Activated T-cell treated with anti-CD3 and anti-CD28 coated beads for 1 hour (primary cell): ENCODE measurements at places on chromosomes 1 and 21.

GRCh38 chr1:238324211-238324864 lies 433.6 kb upstream of the ZP4 start:
- DNase-seq = no peak

- no peak for DNase-seq
Observed at GRCh38 chr1:62362926-62363325, 43.7 kb upstream of the KANK4 start.

DNA sequence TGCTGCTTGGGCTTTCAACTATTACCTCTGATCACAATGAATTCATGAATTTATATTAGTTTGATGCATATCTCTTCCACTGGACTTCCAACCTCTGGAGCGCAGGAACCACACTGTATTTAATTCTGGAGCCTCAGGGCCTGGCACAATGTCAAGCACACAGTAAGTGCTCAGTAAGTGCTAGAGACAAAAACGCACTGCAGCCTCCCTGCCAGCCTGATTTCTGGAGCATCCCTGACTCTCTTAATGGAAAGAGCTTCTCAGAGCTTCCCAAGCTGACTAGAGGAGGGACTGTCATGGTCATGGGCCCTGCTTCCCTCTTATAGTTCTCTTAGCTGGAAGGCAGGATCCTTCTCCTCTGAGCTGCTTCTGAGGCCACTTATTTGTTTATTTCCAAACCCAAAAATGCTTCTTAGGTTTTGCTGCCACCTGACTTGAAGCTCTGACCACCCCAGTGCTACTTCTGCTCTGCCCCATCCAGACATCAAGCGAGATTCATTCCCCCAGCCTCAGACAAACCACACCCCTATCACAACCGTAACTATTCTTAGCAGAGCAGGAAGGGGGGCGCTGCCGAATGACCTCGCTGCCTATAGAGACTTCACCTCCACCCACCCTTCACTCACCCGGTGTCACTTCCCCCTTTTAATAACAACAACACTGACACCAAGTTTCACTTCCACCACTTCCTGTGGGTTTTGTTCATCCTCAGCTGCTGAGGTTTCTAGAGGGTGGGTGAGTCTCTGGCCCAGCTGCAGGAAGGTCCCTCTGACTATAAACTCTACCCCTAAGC lies 33.6 kb downstream of the NUAK2 start:
- DNase-seq = peak; percentile 59

- DNase-seq = no peak
Observed at GRCh38 chr21:15365751-15366392, 301.1 kb upstream of the NRIP1 start.

- no peak for DNase-seq
Observed at GRCh38 chr1:39321979-39322378, 117.5 kb downstream of the MACF1 start.

DNA sequence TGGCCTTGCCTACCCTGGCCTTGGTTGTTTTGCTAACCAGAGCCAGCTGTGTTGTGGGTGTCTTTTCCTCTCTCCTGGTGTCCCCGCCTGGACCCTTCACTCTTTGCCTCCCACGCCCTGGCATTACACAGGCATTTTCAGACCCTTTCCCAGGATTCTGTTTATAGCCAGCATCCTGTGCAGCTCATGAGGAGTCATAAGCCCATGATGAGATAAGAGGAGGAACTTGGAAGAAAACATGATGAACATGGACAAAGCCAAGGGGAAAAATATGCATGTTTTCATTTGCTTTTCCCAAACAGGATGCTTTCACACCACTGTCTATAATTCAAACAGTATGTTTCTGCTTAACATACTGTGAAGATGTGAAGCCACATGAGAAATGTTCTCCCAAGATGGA lies 18.7 kb upstream of the WARS2 start:
- DNase-seq = no peak

- no peak for DNase-seq
Observed at GRCh38 chr1:88239205-88239604, 444.9 kb upstream of the PKN2 start.

GRCh38 chr21:25964015-25964414 lies 206.6 kb downstream of the APP start:
- DNase-seq = no peak

DNA sequence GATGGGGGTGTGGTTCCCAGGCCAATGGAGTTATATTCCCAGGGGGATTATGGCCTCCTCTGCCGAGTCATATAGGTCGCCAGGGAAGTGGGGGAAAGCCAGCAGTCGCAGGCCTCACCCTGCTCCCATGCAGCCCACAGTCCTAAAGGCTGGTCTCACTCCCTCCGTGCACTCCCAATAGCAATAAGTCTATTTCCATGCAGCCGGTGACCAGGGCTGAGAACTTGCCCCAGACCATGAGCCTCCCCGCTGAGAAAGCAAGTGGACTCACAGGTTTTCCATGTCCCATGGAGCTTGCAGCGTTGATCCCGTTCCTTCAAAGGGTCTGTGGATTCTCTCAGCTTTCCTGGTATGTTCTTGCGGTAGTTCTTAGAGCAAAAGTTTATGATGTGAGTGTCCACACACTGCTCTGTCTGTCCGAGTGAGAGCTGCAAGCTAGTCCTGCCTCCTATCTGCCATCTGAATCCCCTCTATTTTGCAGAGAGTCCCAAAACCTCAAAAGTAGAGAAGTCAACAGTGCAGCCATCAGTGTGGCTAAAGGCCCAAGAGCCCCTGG lies 81.7 kb upstream of the TMPRSS2 start:
- DNase-seq = no peak

DNA sequence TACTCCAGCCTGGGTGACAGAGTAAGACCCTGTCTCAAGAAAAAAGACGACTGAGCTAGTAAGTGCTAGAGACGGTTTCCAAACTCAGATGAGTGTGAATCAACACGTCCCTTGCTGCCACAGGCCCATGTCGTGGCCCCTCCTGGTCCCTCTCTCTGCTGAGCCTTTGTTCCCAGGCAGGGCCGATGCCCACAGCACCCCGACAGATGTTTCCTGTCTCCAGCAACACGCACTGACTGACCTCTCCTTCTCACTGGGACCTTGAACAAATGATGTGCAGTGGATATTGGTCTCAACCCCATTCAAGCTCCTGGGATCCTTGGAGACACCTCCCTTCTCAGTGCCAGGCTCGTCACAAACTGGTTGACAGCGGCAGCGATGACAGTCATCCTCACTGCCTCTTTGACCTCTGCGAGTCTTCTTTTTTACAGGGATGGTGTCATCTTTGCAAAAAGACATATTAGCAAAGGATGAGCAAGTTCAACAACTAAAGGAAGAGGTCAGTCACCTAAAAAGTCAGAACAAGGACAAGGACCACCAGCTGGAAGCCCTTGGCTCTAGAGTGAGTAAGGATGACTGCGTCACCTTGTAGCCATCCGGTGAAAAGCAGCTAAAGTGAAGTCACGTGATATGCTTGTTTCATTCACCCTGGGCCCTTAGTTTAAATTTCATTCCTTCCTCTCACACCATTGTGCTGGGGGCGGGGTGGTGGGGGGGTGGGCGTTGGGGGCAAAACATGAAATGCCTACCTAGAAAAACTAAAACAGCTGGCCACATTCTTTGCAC lies 65.8 kb downstream of the FHAD1 start:
- DNase-seq = no peak

DNA sequence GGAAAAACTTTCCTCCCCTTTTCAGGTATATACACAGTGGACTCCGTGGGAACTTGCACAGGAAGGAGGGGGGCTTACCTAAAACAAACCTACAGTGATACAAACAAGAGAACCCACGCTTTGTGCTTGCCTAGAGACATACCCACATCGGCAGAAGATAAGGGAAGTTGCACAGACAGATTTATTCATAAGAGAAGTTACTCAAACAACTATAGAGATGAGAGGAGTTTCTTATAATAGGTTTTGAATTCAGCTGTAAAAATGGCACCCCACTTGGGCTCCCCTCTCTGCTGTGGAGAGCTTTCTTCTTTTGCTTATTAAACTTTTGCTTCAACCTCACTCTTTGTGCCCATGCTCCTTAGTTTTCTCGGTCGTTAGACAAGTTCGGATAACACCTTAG lies 1.8 kb upstream of the DUSP12 start:
- DNase-seq = no peak

DNA sequence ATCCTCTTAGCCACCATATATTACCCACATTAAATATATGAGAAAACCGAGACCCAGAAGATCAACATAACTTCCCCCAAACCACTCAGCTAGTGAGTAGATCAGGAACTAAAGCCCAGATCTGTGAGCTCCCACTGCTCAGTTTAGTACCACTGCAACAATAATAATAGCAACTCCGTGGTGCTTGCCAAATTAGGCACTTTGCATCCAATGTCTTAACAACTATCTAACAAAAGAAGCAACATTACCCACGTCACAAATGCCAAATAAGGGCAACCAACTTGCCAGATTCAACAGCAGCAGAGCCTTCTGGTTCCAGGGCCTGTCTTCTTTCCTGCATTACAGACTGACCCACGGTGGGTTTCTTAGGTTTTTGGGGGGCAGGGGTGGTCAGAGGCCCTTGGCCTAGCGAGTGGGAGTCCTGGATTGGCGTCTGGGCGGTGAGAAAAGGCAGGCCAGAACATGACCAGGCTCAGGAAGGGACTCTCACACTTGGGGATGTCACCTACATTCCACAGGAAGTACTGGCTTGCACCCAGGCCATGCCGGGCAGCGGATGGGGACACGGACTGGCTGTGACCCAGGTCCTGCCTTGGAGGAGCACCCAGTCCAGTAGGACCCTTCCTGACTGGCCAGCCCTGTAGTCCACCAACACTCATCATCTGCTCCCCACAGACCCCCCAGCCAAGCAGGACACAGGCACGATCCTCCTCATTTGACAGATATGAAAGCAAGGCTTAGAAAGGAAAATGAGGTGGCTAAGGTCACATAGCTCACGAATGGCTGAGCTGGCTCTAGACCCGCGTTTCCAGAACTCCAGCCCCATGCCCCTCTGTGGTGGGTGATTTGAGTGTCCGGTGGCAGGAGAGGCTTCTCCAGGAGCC lies 4.6 kb downstream of the HCRTR1 start:
- no peak for DNase-seq

DNA sequence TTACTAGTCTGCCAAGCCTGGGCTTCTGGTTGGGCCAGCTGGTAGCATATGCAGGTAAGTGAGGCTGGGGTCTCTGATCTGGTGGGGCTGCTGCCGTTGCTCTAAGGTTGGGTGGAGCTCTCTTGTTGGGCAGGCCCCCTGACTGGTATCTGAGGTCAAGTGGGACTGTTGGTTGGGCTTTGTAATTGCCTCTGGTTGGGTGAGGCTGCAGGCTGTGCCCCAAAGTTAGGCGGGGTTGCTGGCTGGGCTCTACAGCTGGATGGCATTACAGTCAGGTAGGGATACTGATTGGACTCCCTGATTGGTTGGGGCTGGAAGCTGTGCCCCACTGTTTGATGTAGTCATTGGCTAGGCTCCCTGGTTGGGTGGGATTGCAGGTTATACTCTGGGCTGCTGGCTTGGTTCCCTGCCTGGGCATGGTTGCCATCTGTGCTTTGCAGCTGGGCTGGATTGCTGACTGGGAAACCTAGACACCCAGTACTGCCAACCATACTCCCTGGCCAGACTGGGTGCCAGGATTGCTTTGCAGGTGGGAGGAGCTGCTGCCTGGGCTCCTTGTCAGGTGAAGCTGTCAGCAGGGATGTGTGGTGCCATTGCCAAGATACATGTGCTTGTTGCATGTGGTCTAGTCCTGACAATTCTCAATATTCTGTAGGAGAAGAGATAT lies 130.5 kb downstream of the RABGAP1L start:
- no peak for DNase-seq

- DNase-seq = no peak
Observed at GRCh38 chr1:55777545-55777944, 562.4 kb upstream of the USP24 start.

DNA sequence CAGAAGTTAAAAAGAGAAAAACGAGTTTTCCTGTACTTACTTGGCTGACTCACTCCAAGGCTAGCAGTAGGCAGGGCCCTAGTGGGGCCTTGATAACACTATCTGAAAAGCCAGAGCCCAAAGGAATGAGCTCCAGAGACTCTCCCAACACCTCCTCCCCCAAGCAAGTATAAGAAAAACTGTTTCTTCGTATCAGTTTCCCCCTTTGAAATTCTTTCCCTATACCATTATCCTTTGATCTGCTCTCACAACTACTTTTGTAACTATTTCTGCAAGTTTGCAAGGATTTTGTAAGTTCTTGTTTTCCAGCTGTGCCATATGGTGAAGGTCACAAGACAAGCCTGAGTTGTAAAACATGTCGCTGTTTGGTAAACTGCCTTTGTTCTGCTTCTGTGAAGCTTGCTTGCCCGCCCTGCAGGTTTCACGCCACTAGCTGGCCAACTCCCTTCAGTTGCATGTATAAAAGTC lies 36.5 kb upstream of the KCNJ15 start:
- DNase-seq = no peak

DNA sequence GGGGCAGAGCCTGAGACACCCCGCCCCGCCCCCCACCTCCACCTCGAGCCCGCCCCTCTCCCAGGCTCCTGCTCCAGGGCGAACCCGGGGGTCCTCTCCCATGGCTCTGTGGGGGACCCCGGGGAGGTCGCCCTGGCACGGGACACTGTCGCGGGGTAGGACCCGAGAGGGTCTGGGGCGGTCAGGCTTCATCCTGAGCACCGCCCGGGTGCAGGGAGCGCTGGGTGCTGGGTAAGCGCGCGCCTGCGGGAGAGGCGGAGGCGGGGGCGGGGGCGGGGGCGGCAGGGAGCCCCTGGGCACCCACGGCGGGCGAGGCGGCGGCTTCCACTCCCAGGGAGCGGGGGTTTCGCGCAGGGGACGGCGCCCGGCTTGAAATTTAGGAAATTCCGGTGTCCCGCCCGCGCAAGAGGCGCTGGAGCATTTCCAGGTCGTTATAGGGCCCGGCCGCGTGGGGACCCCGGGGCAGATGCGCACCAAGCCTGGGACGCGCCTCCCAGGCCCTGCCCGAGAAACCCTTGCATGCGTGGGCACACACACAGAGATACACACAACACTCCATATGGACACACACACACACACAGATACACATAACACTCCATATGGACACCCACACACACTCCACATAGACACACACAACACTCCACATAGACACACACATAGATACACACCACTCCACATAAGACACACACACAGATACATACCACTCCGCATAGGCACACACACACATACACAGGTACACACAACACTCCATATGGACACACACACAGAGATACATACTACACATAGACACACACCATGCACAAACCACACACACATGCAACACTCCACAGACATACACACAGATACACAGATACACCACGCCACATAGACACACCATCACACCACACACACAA lies 48.7 kb upstream of the SLC19A1 start:
- no peak for DNase-seq

DNA sequence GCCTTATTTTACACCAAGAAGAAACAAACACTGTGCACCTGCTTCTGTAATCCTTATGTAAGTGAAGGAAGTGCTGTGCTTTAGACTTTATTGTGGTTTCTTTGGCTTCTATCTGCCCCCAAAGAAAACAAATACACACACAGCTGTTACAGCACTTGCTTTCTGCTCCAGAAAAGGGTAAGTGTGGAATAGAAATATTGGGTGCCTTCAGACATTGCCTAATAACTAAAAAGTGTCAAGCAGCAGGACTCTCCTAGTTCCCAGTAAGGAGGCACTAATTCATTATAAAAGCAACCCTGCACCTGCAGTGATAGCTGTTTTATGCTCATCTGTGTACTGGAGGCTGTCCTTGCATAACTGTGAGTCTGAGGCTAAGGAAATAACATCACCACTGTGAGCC lies 23.4 kb upstream of the PRRX1 start:
- no peak for DNase-seq

GRCh38 chr1:188363943-188364342 lies 1535.2 kb downstream of the PLA2G4A start:
- no peak for DNase-seq
